ENCODE measurements at places on chromosomes 5 and 9.

- DNase-seq: no peak
These were observed 115.5 kb downstream of the SLC12A2 start for GRCh38 chr5:128199104-128199503.

- no peak for DNase-seq
These were observed 130.1 kb downstream of the TRIO start for GRCh38 chr5:14273207-14273767.

DNA sequence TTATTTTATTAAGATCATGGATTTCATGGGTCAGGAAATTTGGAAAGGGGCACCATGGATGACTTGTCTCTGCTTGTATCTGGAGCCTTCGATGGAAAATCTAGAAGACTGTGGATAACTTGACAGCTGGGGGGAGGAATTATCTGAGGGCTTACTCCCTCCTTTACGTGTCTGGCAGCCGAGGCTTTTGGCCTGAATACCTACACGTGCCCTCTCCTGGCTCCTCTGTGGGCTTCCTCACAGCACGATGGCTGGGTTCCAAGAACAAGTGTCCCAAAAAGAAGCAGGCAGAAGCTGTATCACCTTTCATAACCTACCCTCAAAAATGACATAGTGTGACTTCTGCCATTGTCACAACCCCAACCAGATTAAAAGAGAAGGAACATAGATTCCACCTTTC, 228.9 kb downstream of the GRIA1 start:
- DNase-seq: no peak

DNA sequence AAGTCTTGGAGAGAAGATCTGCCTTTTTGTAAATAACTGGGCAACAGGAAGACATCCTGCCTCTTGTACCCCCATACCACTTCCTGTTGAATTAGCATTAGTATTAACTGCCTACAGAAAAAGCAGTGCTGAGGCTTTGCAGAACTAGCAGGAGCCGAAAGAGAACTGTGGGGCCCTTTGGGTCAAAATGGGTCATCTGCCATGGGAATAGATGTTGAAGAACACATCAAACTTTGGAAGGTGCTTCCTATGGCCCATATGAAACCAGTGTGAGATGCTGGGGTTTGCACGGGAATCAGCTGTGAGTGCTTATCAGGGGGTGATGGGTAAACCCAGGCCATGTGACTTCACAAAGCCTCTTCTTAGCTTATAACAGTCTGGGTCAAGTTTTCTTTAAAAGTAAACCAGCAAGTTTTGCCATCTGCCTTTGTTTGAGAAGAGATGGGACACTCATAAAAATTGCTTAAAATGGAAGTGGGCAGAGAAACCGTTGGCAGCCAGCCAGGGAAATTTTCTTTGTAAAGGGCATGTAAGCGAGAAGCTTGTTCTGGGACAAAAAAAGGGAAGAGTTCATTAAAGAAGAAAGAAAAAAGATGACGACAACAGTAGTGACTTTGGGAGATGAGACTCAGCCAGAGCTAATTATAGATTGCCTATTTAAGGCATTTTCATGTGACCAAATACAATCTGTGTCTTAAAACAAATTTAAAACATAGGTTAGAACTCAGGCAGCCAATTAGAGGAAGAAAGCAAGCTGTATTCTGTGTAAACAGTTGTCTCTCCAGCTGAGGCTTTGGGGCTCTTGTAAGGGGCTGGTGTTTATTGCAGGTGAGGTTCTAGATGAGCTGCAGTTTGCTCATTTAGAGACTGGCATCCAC, 4.4 kb downstream of the SLC25A25 start:
- peak; percentile 87 for DNase-seq

DNA sequence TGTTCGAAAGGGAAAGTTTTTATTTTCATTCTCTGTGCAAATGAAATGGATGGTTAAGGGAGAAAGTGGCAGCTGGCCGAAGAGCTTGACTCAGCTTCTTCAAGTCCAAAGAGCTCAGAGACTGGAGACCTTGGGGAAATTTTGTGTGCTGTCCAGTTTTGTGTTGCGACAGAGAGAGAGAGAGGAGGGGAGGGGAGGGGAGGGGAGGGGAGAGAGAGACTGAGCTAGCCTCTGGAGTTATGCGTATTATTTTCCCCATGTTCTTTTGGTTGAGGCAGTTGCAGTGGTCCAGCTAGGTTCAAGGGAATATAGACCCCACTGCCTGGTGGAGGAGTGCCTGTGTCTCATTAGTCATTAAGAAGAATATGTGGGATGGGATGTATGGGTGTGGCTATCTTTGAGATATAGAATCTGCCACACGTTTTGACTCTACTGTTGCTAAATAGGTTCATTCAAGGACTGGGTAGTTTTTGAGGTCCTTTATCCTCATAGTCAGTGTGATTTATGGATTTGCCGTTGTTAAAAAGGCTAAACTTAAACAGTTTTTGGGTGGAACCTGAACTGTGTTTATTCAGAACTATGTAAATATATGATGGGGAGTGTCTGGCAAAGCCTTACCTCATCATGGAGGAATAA, 69.7 kb downstream of the ARHGAP26 start:
- no peak for DNase-seq

GRCh38 chr5:57577432-57578175, 95.0 kb upstream of the ACTBL2 start:
- DNase-seq: no peak

DNA sequence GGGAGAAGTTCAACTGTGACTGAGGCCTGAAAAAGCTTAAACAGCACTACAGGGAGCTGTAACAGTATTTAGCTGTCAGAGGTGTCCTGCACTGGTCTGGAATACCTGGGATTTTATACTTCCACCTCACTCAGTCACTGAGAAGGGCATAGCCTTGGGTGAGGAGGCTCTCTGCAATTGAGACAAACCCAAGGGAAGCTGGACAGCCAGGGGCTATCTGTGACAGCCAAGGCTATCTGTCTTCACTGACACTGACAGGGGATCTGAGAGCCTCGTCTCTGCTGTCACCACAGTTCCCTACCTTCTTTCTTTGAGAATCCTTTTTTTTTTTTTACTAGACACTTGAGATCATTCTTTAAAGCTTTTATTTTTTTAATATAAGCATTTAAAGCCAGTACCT, 356.2 kb upstream of the CD180 start:
- DNase-seq: no peak

All from NAMALWA (cell line).